ENCODE measurements at places on chromosomes 3 and 15. TPM values are rescaled to one million over a fixed set of nuclear protein-coding genes. Genes with fewer than 3 reads are reported as not detected.

Gene SMCO1
- total RNA-seq = not detected

Gene SERPINI2
- total RNA-seq = not detected

Gene LIPC
- total RNA-seq = not detected

Gene SLC12A1
- not detected for total RNA-seq

Gene ZNF80
- not detected for total RNA-seq

Gene KBTBD12
- not detected for total RNA-seq

Gene ACOX2
- 0.85 TPM for total RNA-seq

Gene DPPA2
- total RNA-seq = not detected

Gene RTP3
- not detected for total RNA-seq

Gene CHRNA3
- total RNA-seq = 0.09 TPM

Gene PATL2
- not detected for total RNA-seq

Gene LYSMD4
- 8.0 TPM for total RNA-seq

Gene FOXB1
- total RNA-seq = not detected

Gene TPRG1
- 2.8 TPM for total RNA-seq

Measured in airway epithelial cell (primary cell).